ENCODE measurements at places on chromosomes 16 and 17.

DNA sequence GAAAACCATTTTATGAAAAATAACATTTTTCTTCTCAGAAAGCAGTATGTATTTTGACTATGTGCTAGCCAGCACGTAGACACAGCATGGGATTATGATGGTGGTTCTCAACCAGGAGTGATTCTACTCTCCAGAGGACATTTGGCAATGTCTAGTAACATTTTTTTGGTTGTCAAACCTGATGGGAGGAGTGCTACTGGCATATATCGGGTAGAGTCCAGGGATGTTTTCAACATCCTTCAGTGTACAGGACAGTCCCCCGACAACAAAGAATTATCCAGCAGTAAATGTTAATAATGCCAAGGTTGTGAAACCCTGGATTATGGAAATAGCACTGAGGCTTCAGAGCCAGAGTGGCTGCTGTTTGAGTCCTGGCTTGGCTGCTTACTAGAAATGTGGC lies 27.7 kb downstream of the AP2B1 start:
- peak; percentile 18 for DNase-seq

GRCh38 chr16:76389126-76389525 lies 111.9 kb downstream of the CNTNAP4 start:
- peak; percentile 80 for DNase-seq

GRCh38 chr16:62077998-62078397 lies 41.8 kb upstream of the CDH8 start:
- peak; percentile 2 for DNase-seq

GRCh38 chr17:49647256-49647585 lies 30.7 kb downstream of the SPOP start:
- DNase-seq = no peak

DNA sequence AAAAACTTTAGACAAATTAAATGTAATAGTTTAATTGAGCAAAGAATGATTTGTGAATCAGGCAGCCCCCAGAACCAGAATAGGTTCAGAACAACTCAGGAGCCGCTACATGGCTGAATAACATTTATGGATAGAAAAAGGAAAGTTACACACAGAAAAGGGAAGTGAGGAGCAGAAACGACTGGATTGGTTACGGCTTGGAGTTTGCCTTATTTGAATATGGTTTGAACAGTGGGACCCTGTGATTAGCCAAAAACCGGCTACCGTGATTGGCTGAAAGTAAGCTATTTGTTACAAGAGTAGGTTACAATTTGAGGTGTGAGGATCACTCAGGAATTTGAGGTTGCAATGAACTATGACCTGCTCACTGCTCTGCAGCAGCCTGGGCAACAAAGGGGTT lies 1139.8 kb downstream of the CDH11 start:
- DNase-seq = no peak

DNA sequence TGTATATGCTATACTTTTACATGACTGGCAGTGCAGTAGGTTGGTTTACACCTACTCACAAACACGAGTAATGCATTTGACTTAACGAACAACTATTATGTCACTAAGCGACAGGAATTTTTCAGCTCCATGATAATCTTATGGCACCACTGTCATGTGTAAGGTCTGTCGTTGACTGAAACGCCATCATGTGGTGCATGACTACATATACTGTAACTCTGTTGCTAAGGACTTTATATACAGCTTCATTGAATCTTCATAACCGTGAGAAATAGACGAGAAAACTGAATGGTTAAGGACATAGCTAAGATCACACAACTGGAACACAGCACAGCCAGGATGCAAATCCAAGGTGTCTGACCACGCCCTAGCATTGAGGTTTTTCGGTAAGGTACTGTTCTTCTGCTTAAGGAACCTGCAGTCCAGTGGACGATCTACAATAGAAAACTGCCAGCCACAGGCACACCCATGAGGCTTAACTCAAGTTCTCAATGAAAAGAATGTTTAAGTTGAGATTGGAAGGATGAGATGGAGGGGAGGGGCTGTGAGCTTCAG lies 3.3 kb downstream of the CFAP20 start:
- no peak for DNase-seq

DNA sequence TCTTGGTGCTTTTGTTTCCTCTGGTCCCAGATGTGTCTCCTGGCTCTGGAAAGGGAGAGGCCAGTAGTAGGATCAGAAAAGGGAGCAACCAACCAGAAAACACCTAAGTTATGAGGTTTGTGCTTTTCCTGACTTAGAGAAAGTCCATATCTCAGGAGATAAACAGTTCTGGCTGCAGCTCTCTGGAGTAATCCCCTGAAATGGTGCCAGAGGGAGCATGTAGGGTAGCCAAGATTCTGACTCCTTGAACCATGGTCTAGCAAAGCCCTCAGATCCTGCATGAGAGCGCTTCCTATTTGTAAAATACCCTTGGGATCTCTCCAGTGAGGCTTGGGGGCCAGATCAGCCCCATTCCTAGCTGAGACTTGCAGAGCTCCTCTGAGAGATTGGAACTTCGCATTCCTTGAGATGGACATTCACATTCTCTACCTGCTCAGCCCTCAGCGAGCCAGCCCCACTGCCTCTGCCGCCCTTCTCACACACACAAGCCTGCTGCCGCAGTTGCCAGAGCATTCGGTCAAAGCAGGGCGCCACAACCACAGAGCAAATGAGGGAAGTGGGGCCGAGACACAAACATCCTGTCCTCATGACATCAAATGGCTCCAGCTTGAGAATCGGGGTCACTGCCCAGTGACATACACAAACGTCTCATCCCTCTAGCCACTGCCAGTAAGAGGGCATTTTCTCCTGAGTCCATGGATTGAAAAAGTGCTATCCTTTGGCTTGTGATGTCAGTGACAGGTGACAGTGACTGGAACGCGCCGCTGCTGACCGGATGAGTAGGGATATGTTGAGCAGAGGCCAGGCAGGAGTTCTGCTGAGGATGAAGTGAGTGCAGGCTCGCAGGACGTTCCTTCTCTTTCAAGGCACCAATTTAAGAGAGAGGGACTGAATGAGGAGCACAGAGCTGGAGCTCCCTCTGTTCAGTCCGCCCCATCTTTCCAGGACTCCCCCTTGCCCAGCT lies 5.0 kb downstream of the ABHD15 start:
- DNase-seq = no peak

GRCh38 chr17:6559753-6560215 lies 3.4 kb upstream of the PITPNM3 start:
- no peak for DNase-seq

- no peak for DNase-seq
Measured at GRCh38 chr16:89359264-89360147, 130.9 kb downstream of the ANKRD11 start.

- no peak for DNase-seq
Measured at GRCh38 chr17:6355196-6355595, 79.7 kb downstream of the AIPL1 start.

GRCh38 chr17:83154311-83155127 lies 75.1 kb downstream of the METRNL start:
- no peak for DNase-seq

- no peak for DNase-seq
Measured at GRCh38 chr17:33272438-33272837, 20.7 kb downstream of the ASIC2 start.

DNA sequence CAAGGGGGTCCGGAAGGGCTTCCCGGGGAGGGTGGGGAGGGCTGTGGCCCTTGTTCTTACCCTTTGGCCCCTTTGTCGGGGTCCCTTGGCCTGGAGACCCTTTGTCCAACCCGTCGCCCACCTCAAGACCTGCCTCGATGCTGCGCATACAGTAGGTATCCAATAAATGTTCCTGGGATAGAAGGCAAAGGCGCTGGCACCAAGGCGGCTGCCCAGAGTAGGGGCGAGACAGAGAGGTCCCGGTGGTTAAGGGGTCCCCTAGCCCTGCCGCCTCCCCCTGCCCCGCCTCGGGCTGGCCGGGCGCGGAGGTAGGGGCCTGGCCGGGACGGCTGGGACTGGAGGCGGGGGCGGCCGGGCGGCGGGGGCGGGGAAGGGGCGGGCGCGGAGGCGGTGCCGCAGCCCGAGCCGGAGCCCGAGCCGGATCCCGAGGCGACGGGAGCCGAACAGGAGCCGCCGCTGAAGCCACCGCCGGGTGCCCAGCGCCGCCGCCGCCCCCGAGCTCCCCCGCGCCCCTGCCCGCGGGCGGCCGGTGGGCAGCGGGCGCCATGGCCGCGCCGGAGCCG lies at the start of gene NHERF2:
TSS of gene NHERF2 (plus strand) at position 442 of the 563 bp plus-strand sequence. CDS start at position 546, 104 bp downstream.
- no peak for DNase-seq

GRCh38 chr16:22628994-22629393 lies 118.3 kb downstream of the NPIPB5 start:
- DNase-seq = no peak

- no peak for DNase-seq
Measured at GRCh38 chr16:50165473-50165872, 12.4 kb downstream of the TENT4B start.

GRCh38 chr16:2003827-2004641 lies 5.6 kb downstream of the ZNF598 start:
- peak; percentile 82 for DNase-seq

DNA sequence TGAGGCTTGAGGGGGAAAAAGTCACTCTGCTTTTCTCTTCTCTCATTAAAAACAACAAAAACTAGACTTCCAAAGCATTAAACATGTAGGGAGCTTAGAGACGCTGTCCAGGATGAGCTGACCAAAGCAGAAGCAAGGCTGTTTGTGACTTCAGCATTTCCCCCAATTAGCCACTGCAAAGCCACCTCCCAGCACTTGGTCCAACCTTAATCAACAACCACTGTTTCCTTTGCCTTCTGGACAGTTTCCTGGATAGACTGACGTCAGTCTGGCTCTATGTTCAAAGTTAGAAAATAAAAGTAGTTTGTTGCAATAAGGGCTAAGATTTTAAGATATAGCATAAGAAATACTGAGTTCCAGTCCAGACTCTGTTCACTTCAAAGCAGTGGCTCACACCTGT lies 3.1 kb downstream of the TMEM231 start:
- DNase-seq = no peak

- no peak for DNase-seq
Measured at GRCh38 chr16:80045861-80046260, 445.3 kb upstream of the MAF start.

GRCh38 chr16:11029948-11030347 lies 85.6 kb downstream of the CLEC16A start:
- peak; percentile 97 for DNase-seq

DNA sequence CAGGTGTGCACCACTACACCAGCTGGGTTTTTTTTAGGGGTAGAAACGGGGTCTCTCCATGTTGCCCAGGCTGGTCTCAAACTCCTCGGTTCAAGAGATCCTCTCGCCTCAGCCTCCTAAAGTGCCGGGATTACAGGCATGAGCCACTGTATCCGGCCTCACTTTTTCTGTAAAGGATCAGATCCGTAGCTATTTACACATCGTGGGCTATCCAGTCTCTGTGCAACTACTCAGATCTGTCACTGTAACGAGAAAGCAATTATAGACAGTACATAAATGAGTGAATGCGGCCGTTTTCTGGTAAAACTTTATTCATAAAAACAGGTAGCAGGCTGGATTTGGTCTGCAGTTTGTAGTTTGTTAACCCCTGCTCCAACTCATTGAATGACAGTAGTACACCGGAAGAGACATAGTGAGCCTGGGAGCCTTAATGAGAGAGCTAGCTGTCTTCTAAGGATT lies 44.5 kb downstream of the VMP1 start:
- no peak for DNase-seq

GRCh38 chr16:67969254-67970039 lies 1.0 kb upstream of the SLC12A4 start:
- no peak for DNase-seq

GRCh38 chr17:57758654-57759053 lies 13.6 kb upstream of the CCDC182 start:
- DNase-seq = no peak

DNA sequence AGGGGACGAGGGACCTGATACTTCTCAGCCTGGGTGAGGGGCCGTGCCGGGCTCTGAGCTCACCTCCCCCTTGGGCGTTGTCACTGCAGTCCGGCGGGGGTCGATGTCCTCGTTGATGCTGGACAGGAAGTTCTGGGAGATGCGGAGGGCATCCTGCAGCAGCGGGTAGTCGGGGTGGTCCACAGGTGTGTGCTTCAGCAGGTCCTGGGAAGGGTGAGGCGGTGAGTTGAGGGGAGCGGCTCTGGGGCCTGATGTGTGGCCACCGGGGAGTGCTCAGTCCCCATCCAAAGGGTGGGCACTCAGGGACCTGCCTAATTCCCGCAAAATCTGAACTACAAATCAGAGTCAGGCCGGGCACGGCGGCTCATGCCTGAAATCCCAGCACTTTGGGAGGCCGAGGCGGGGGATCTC lies 75.6 kb downstream of the TIMM22 start:
- DNase-seq = no peak

DNA sequence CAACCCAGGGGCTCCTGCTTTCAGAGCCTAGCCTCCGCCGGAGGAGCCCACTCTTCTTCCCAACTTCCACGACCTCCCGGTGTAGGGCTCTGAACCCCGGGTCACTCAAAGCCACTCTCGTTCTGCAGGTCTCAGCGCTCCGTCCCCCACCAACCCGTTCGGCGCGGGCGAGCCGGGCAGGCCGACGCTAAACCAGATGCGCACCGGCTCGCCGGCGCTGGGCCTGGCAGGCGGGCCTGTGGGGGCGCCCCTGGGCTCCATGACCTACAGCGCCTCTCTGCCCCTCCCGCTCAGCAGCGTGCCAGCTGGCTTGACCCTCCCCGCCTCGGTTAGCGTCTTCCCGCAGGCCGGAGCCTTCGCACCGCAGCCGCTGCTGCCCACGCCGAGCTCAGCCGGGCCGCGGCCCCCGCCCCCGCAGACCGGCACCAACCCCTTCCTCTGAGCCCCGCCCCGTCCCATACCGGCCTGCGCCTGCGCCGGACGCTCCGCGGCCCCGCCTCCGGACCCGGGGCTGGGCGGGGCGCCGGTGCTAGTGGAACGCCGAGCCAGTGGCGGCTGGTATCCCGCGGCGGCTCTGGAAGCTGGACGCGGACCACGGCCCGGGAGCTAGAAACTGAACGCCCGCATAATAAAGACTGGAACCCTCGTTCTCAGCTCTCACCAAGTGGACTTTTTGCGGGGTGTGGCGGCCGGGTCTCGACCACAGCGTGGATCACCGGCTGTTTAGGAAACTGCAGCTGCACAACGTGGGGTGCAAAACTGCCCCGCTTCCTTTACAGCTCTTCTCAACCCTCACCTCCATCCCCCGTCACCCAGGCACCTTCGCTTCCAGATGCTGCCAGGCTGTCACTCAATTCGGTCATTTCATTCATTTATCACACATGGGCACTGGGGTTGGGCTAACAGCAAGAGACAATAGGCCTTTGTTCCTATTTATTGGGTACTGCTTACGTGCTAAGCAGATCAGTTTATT lies 5.0 kb upstream of the SPATA20 start:
- DNase-seq = peak; percentile 80

- no peak for DNase-seq
Measured at GRCh38 chr16:88477631-88478519, 24.8 kb downstream of the ZFPM1 start.

GRCh38 chr16:48386559-48387312 lies 1.5 kb upstream of the SIAH1 start:
- no peak for DNase-seq

GRCh38 chr16:54107583-54108202 lies 178.9 kb downstream of the IRX3 start:
- no peak for DNase-seq

GRCh38 chr16:3650631-3651265 lies 3.7 kb upstream of the DNASE1 start:
- DNase-seq = no peak

Measured in fibroblast of skin of right biceps (primary cell).